Suppressor macrophage treated with lipopolysaccharide for 4 hours (primary cell): ENCODE measurements at places on chromosomes 11 and 22.

- no peak for DNase-seq
Observed at GRCh38 chr11:119892311-119892808, 163.4 kb upstream of the NECTIN1 start.

- peak; percentile 13 for DNase-seq
Observed at GRCh38 chr11:16902781-16903378, 111.3 kb downstream of the PLEKHA7 start.

GRCh38 chr11:46559815-46560214 lies 34.0 kb downstream of the AMBRA1 start:
- DNase-seq = no peak

- peak; percentile 42 for DNase-seq
Observed at GRCh38 chr11:128482512-128483191, 104.7 kb downstream of the ETS1 start.

GRCh38 chr11:110098645-110099044 lies 5.5 kb downstream of the ZC3H12C start:
- DNase-seq = peak; percentile 74

DNA sequence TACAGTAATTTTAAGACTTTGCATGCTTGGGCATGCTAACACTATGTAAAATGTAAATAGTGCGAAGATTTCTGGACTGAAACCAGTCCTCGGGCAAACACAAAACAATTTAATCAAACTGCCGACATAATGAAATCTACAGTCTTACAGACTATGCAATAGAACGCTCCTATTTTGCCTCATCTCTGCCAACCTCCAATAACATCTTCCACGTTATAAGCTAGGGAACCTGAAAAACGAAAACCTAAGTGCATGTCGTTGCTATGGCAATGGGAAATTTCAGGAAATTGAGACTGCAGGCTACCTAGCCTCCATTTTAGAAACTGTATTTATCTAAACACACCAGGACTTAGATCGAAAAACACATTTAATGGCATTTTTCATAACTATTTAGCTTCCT lies 1.1 kb downstream of the CSTF3 start:
- peak; percentile 58 for DNase-seq

GRCh38 chr11:34345540-34345876 lies 12.3 kb downstream of the ABTB2 start:
- DNase-seq = no peak
